Caki2 (cell line): ENCODE measurements at places on chromosomes 5 and 9. TPM values are rescaled to one million over a fixed set of nuclear protein-coding genes. Genes with fewer than 3 reads are reported as not detected.

GHR gene
- not detected in 2 replicates for total RNA-seq

HIGD2A gene
- 129 and 143 TPM in 2 replicates for total RNA-seq

AK1 gene
- total RNA-seq = 32.4 and 51.2 TPM in 2 replicates

- peak; percentile 23 for DNase-seq
These were observed 92.9 kb upstream of the MTAP start for GRCh38 chr9:21709464-21710058.

CCNB1 gene
- 161 and 189 TPM in 2 replicates for total RNA-seq

GRCh38 chr9:114156657-114157421, 1.5 kb downstream of the COL27A1 start:
- peak; percentile 43 for DNase-seq
